NCI-H1694 (cell line): ENCODE measurements at places on chromosomes 6 and 20.

- DNase-seq: no peak
These were observed 11.0 kb downstream of the CST8 start for GRCh38 chr20:23501926-23502325.

DNA sequence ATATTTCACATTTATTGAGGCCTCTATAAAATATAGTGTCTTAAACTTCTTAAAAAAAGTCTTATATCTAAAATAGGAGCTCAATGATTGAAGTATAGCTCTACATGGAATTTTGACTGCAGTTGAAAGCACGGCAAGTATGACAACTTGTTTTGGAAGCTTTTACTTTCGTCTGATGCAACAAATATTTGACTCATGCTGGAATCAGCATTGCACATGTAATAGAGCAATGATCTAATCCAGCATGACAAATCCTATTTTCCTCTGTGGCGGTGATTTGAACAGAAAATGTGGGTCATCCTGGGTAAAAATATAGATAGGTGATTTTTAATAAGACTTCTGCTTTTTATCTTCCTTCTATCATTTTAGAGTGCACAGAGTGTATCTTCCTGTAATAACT, 111.6 kb downstream of the TINAG start:
- DNase-seq: no peak

- DNase-seq: no peak
These were observed 489.5 kb upstream of the CITED2 start for GRCh38 chr6:139863964-139864363.

- no peak for DNase-seq
These were observed 493.3 kb downstream of the MAFB start for GRCh38 chr20:40195742-40196141.

DNA sequence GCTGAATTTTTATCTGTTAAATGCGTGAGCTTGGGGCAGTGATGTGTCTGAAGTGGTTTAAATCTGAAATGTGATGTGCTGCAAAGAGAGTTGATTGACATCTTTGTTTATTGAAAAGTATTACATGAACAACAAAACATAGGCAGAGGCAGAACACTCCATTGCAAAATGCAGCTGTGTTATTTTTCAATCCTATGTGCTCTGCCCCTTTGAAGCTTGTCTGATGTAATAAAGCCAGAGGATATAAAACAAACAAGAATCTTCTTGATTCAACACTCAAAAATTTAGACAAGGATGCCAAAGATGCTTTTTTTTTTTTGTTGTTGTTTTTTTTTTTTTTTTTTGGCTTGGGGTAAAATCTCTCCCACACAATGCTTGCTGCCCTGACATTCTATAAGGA, 482.4 kb upstream of the MMS22L start:
- no peak for DNase-seq

DNA sequence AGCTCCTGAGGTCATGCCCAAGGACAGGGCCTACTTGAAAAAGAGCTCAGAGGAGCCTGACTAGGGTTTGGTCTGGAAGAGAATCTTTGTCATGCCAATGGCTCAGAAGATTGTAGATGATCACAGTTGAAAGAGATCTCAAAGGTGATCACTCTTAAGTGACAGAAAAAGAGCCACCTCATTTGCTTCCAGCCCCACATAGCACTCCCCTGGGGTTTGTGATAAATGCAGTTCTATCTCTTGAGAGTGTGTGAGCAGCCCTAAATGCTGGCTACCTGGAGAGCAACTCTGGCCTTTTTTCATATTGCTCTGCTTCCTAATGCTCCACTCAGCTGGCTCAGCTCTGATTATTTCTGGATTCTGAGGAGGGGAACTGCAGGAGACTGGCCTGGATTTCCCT, 39.3 kb downstream of the KLHL32 start:
- DNase-seq: no peak
